ENCODE measurements at places on chromosomes 5 and 9. TPM values are rescaled to one million over a fixed set of nuclear protein-coding genes. Genes with fewer than 3 reads are reported as not detected.

NEURL1B gene
- 42.8 TPM for total RNA-seq

CBY3 gene
- total RNA-seq = 0.66 TPM

PRDM9 gene
- total RNA-seq = not detected

GPR151 gene
- not detected for total RNA-seq

SPINK6 gene
- total RNA-seq = not detected

DNA sequence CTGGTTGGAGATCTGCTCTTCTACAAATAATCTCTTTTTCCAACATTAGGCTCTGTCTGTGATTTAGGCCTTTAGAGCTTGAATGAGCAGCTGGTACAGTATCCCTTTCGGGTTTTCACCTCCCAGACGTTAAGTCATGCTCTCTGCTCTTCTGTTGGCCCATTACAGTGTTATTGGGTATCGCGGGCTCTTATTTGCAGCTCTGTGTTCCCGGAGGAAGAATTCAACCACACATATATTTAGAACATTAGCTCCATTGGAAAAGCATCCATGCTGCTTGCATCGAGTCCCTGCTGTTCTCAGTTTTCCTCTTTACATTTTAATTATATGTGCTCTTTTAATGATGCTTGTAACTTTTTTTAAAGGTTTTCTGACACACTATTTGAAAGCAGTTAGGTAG, 278.0 kb upstream of the ADCY2 start:
- H3K4me3 ChIP-seq = no peak overlapping the region
- no peak overlapping the region for H3K27ac ChIP-seq
- no peaks in the 10 kb centered on the region for H3K4me1 ChIP-seq
- no peaks in the 10 kb centered on the region for H3K36me3 ChIP-seq

DNA sequence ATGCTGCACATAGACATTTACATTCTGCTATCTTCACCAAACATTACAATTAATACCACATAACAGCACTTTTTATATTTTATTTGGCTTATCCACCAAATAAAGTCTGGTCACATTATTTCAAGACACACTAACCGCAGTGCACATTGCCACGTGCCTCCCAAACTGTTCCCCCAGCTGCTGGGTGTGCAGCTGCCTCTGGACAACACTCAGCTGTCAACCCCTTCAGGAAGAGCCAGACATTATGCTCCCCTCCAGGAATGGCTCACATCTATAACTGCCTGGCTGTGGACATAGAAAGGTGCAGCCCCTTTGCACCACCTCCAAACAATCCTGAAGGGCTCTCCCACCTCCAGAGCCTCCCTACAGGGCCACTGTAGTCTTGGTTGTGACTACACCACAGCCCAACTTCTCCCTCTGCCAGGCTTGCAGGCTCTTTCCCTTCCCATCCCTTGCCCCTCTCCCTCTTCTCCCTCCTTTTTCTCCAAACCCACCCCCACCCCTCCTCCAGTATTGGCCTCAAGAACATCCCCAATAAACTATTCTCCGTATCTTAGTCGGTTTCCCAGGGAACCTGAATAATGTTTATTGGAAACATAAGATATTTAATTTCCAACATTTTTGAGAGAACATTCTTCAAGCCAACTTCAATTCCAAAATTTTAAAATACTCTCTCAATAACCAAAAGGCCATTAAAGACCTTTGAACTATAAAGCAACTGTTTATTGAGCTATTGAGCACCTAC, 372.3 kb downstream of the CTNND2 start:
- no peaks in the 10 kb centered on the region for H3K4me1 ChIP-seq
- no peak overlapping the region for H3K27ac ChIP-seq
- DNase-seq = no peak
- H3K4me3 ChIP-seq = no peak overlapping the region
- H3K27me3 ChIP-seq = no peaks in the 10 kb centered on the region

DNA sequence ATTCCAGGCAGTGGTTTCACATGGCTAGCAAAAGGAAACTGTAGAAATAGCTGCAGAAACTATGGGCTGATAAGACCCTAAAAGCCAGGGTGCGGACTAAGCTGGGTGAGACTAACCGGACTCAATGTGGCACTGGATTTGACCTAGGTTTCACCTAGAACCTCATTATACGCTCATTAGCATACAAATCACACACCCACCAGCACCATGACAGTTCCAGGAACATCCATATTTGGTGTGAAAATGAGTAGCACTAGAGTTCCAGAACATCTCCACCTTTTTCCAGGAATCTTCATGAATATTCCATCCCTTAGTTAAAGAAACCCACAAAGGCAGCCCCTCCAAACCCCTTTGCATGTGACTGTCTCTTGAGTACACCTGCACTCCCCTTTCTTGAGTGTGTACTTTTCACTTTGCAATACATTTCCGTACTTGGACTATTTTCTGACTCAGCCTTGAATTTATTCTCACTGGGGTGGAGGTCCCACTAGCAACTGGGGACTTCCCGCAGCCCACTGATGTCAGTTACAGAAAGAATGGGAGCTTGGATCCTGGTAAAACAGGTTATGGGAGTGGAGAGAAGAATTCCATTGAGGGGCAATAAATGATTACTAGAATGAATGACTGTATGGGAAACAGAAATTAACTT, 58.0 kb upstream of the SPATA31C2 start:
- H3K36me3 ChIP-seq = no peaks in the 10 kb centered on the region
- peak overlapping the region; percentile 77 for H3K27ac ChIP-seq
- H3K4me3 ChIP-seq = no peak overlapping the region
- no peak for DNase-seq
- peaks cover 27% of the 10 kb centered on the region for H3K4me1 ChIP-seq

GRCh38 chr5:39178171-39178570, 41.2 kb downstream of the FYB1 start:
- DNase-seq = no peak
- no peak overlapping the region for H3K27ac ChIP-seq
- H3K4me1 ChIP-seq = no peaks in the 10 kb centered on the region
- no peaks in the 10 kb centered on the region for H3K27me3 ChIP-seq

GRCh38 chr9:95834281-95834907, 41.1 kb upstream of the ERCC6L2 start:
- no peak overlapping the region for H3K4me3 ChIP-seq
- DNase-seq = no peak
- peaks cover 56% of the 10 kb centered on the region for H3K4me1 ChIP-seq
- H3K27ac ChIP-seq = peak overlapping the region; percentile 75

DNA sequence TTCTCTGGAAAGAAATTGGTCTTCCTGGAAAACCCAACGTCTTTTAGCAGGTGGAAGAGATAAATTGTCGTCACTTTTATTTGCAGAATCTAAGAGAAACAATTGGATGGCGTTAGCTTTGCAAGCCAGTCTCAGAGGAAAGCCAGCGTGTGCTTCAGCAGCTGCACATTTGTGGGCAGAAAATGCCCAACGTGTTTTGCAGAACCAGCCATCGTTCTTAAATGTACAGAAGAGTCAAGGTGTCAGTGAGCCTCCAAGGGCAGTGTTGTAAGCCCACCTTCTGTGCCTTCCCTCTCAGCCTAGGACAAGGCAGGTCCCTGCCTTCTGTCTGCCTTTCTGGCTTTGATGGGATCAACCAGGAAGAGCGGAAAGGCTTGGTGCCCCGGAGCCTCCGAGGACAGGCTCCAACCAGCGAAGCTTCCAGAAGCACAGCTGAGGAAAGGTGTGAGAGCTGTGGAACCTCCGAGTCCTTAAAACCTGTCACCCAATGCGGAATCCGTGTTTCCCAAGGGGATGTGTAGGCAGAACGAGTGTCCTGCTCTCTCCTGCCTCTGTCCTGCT, 116.0 kb upstream of the IRX2 start:
- H3K4me3 ChIP-seq = no peak overlapping the region
- H3K27me3 ChIP-seq = no peaks in the 10 kb centered on the region
- H3K36me3 ChIP-seq = no peaks in the 10 kb centered on the region
- H3K4me1 ChIP-seq = no peaks in the 10 kb centered on the region

- H3K27me3 ChIP-seq = no peaks in the 10 kb centered on the region
- H3K4me1 ChIP-seq = no peaks in the 10 kb centered on the region
- DNase-seq = no peak
Observed at GRCh38 chr5:83000428-83000827, 76.8 kb downstream of the TMEM167A start.

DNA sequence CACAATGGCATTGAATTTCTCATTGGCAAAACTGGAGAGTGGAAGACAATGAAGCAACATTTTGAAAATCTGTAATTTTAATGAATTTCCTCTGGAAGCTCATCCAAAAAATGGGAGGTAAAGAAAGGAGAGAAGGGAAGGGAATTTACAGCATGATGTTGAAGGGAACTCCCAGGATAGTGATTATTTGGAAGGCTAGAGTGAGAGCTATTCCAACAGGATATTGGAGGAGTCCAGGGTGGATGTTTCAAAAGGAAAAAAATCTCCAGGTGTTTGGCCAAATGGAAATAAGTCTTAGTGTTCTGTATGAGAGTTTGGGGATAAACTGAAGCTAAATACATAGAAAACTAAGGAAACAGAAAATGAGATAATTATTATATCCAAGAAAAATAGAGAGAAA, 106.2 kb downstream of the IZUMO3 start:
- H3K36me3 ChIP-seq = no peaks in the 10 kb centered on the region
- H3K27me3 ChIP-seq = no peaks in the 10 kb centered on the region
- no peak for DNase-seq
- H3K4me3 ChIP-seq = no peak overlapping the region

GRCh38 chr5:150394131-150394530, 18.6 kb downstream of the CD74 start:
- H3K4me3 ChIP-seq = no peak overlapping the region
- no peak for DNase-seq
- peaks cover 14% of the 10 kb centered on the region for H3K36me3 ChIP-seq
- H3K4me1 ChIP-seq = no peaks in the 10 kb centered on the region

GRCh38 chr5:56686337-56687195, 128.8 kb upstream of the MAP3K1 start:
- H3K27me3 ChIP-seq = no peaks in the 10 kb centered on the region
- H3K36me3 ChIP-seq = no peaks in the 10 kb centered on the region
- no peak overlapping the region for H3K4me3 ChIP-seq
- DNase-seq = no peak
- H3K27ac ChIP-seq = no peak overlapping the region

- no peaks in the 10 kb centered on the region for H3K27me3 ChIP-seq
- peaks cover 13% of the 10 kb centered on the region for H3K36me3 ChIP-seq
- no peak overlapping the region for H3K27ac ChIP-seq
- DNase-seq = no peak
- H3K4me1 ChIP-seq = peaks cover 22% of the 10 kb centered on the region
Observed at GRCh38 chr5:149605998-149606724, 24.9 kb downstream of the ARHGEF37 start.

DNA sequence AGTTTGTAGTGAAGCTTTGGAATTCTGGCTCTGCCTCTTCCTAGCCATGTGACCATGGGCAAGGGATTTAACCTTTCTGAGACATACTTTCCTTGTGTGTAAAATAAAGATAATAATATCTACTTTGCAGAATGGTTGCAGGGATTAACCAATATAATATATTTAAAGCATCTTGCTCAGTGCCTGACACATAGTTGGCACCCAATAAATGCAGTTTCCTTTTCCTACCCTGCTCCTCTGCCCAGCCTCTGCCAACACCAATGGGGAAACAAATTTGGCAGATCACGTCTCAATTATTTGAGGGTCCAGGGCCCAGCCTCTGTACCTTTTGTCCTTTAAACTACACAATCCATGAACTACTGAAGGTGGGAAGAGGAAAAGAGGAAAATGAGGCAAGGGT, 91.1 kb downstream of the NRG2 start:
- H3K36me3 ChIP-seq = no peaks in the 10 kb centered on the region
- H3K27me3 ChIP-seq = no peaks in the 10 kb centered on the region
- no peak for DNase-seq
- peaks cover 12% of the 10 kb centered on the region for H3K4me1 ChIP-seq
- H3K4me3 ChIP-seq = no peak overlapping the region

DNA sequence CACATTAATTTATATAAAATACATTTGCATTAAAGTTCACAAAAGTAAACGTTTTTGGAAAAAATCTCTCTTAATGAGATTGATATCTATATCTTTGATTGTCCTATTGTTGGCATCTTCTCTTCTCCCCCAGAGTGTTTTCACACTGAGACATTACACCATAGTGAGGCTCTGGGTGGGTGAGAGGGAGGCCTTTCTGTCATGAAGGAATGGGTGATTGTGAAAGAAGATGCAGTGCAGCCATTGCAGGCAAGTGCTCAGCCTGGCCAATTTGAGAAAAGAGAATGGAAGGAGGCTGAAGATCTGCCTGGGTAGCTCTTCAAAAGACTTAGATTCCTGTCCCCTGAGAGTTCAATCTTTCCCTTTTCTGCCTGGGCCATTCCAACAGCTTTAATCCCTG, 140.8 kb downstream of the SLC12A2 start:
- no peak for DNase-seq
- no peak overlapping the region for H3K27ac ChIP-seq
- no peak overlapping the region for H3K4me3 ChIP-seq

- H3K36me3 ChIP-seq = peaks cover 7% of the 10 kb centered on the region
- no peaks in the 10 kb centered on the region for H3K27me3 ChIP-seq
- DNase-seq = peak; percentile 88
- no peak overlapping the region for H3K27ac ChIP-seq
- H3K4me3 ChIP-seq = no peak overlapping the region
Observed at GRCh38 chr9:134163371-134164196, 780 bp downstream of the RNU6ATAC start.

GRCh38 chr5:149429839-149430721, 51.0 kb upstream of the IL17B start:
- no peak overlapping the region for H3K4me3 ChIP-seq
- no peaks in the 10 kb centered on the region for H3K27me3 ChIP-seq
- H3K36me3 ChIP-seq = peaks cover 49% of the 10 kb centered on the region
- peaks cover 3% of the 10 kb centered on the region for H3K4me1 ChIP-seq
- DNase-seq = peak; percentile 89

- peak; percentile 84 for DNase-seq
- peak overlapping the region; percentile 69 for H3K4me3 ChIP-seq
- H3K4me1 ChIP-seq = no peaks in the 10 kb centered on the region
Observed at GRCh38 chr5:180090098-180090768, 18.7 kb upstream of the RNF130 start.

- no peak overlapping the region for H3K4me3 ChIP-seq
- DNase-seq = no peak
- peaks cover 7% of the 10 kb centered on the region for H3K36me3 ChIP-seq
- H3K4me1 ChIP-seq = peaks cover 55% of the 10 kb centered on the region
- H3K27ac ChIP-seq = peak overlapping the region; percentile 70
Observed at GRCh38 chr5:32600054-32600622, 14.8 kb downstream of the SUB1 start.

DNA sequence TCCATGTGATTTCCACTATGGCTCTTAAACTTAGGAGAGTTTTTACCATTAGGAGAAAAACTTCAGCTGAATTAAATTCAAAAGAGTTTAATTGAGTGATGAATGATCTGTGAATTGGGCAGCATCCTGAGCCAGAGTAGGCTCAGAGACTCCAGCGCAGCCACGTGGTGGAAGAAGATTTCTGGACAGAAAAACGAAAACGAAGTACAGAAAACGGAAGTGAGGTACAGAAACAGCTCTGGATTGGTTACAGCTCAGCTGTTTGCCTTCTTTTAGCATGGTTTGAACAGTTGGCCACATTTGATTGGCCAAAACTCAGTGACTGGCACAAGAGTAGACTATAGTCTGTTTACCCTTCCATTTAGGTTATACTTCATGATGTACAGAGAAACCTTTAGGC, 69.2 kb upstream of the PLPP1 start:
- peaks cover 59% of the 10 kb centered on the region for H3K4me1 ChIP-seq
- no peaks in the 10 kb centered on the region for H3K27me3 ChIP-seq
- DNase-seq = no peak
- H3K36me3 ChIP-seq = no peaks in the 10 kb centered on the region
